Left renal cortex interstitium (tissue), 4 donors: ENCODE measurements at places on chromosomes 5 and 9. TPM values are rescaled to one million over a fixed set of nuclear protein-coding genes. Genes with fewer than 3 reads are reported as not detected.

ZNF354C gene
- polyA plus RNA-seq = 15.8 TPM

NSG2 gene
- polyA plus RNA-seq = 0.11 TPM

GRCh38 chr9:33765411-33765810 lies 29.9 kb upstream of the PRSS3 start:
- DNase-seq = no peak

DNA sequence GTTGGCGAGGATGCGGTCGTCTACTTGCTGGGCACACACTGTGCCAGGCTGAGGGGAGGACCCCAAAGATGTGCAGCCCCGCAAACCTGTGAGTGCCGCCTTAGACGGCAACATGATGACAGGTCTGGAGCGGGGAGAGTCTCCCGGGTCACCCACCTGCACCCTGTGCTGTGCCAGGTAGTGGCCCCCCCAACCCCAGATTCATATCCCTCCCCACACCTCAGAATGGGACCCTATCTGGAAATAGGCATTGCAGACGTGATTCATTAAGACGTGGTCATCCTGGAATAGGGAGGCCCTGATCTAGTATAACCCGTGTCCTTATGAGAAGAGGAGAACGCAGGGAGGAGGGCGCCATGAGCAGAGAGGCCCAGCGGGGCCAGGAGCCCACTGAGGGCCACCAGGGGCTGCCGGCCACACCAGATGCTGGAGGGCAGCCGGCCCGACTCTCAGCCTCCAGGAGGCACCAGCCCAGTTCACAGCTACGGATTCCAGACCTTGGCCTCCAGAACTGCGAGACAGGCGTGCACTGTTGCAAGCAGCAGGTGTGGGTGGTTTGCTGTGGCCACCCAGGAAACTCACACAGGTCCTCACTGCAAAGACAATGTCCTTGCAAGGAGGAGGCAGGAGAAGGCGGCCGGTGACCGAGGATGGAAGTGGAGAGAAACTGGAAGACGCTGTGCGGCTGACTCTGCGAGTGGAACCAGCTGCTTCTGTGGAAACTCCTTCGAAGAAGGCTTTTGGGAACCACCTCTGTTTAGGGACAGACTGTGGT lies 131.9 kb upstream of the LPCAT1 start:
- no peak for DNase-seq

GRCh38 chr9:76531231-76531780 lies 72.3 kb downstream of the GCNT1 start:
- no peak for DNase-seq

GRCh38 chr9:16268067-16268881 lies 602.2 kb downstream of the BNC2 start:
- no peak for DNase-seq
